ENCODE measurements at places on chromosomes 7 and 10.

DNA sequence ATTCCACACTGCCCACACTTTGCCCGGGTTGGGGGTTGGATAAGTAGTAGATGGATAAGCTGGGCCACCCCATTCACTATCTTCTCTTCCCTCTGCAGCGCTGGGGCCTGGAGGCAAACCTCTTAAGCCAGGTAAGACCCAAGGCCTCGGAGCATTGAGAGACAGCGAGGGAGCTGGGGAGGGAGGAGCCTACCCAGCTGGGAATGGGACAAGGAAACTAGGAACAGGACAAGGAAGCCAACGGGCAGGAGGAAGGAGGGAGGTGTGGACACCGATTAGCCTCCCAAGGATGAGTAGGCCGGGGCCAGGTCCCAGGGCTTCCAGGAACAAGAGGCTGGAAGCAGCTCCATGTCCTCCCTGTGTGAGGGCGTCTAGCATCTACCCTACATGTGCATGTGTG, 9.6 kb downstream of the ELN start:
- no peak for DNase-seq

DNA sequence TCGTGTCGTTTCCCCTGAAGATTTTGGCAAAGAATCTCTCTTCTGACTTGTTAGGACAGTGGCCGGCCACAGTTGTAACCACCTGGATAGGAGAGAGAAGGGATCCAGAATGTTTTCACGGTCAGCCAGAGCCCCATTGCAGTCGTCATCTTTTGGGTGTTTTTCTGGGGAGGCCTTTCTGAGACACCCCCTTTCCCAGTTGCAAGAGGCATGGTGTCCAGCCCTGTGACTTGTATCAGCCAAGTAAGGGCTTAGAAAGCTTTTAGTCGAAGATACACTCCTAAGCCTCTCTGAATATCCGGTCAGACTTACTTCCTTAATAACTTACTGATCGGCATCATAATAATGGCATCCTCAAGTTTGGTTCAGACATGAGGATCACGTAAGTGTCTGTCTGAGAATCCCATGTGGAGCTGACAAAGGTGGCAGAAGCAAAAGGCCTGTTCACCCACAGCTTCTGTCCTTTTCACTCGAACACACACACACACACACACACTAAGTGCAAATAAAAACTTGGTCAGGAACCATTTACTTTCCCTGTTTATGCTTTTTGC, 435.7 kb upstream of the GALNT17 start:
- peak; percentile 24 for DNase-seq

DNA sequence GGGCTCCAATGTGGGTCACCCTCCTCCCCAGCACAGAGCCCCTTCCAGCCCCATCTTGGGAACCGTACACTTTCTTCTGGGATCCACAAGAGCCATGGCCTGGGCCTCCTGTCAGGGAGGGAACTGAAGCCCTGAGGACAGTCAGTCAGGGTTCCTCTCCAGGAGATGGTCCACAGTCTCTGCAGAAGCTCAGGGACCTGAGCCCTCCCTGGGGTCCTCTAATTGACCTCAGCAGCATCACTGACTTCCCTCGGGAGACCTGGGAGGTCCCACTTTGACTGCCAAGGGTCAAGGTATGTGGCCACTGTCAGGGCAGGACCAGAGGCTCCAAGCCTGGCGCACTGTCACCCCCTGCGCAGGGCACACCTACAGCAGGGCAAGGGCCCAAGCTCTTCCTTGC, 32.3 kb downstream of the NOD1 start:
- no peak for DNase-seq

GRCh38 chr10:86082556-86082955, 284.0 kb downstream of the GRID1 start:
- no peak for DNase-seq

GRCh38 chr10:104735757-104736391, 94.8 kb downstream of the SORCS3 start:
- no peak for DNase-seq

- DNase-seq, result no peak
Observed at GRCh38 chr7:102178410-102178809, 108.3 kb upstream of the SH2B2 start.

- peak; percentile 14 for DNase-seq
Observed at GRCh38 chr10:133393401-133394063, 425 bp upstream of the MTG1 start.

GRCh38 chr10:29826221-29826620, 191.4 kb upstream of the SVIL start:
- no peak for DNase-seq

GRCh38 chr7:51229106-51229537, 87.5 kb downstream of the COBL start:
- no peak for DNase-seq

- no peak for DNase-seq
Observed at GRCh38 chr10:69201045-69201444, 19.1 kb upstream of the HKDC1 start.

DNA sequence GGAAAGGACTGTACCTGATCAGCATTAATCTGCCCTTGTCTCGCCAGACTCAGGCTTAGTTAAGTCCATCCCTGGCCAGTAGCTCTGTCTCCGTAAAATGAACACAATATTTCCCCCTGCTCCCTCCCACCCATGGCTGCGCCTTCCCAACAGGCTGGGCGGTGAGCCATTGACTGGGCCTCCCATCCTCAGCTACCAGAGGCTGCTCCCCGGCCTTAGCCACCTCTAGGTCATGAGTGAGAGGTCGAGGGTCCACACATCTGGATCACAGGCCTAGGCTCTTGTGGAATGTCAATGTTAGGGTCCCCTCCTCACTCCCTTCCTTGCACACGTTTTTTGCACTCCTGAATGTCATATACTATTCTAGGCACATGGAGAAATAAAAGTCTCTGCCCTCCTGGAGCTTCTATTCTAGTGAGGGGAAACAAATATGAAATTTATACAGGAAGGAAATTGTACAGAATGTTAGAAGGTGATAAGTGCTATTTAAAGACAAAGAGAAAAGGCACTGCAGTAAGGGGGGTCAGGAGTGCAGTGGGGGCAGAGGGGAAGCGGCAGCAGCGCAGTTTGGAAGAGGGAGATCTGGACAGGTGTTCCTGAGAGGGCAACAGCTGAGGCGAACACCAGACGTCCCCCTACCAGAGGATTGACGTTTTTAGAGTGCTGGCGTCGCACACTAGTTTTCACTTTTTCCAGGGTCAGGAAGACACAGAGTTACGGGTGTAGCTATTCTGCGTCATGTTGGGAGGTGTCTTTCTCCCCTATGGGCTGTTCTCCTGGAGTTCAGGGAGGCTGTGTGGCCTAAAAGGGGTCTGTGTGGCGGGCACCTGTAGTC, 17.2 kb upstream of the EIF5AL1 start:
- peak; percentile 66 for DNase-seq

- no peak for DNase-seq
Observed at GRCh38 chr7:26584326-26584725, 280.1 kb downstream of the SKAP2 start.

DNA sequence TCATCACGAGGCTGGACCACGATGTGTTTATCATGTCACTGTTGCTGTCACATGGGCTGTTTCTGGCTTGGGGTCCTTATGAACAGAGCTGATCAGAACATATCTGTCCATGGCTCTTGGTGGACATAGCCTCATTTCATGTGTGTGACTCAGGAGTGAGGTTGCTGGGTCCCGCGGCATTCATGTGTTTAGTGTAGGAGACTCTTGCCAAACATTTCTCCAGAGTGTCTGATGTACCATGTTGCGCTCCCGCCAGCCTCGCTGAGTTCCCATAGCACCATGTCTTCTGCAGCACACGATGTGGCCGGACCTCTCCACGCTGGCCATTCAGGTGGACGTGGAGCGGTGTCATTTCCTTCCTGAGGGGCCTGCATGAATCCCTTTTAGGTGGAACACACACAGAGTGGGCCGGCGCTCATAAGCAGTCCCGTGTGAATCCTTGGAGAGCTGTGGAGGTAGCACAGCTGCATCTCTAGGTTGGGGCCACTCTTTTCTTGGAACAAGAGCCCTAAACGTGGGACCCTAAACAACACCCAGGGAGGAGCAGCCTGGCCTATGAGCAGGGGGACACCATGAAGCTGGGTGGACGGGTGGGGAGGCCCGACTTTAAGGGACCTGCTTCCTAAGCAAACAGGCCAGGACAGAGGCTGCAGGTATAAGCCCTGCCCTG, 134.6 kb downstream of the LHPP start:
- no peak for DNase-seq

DNA sequence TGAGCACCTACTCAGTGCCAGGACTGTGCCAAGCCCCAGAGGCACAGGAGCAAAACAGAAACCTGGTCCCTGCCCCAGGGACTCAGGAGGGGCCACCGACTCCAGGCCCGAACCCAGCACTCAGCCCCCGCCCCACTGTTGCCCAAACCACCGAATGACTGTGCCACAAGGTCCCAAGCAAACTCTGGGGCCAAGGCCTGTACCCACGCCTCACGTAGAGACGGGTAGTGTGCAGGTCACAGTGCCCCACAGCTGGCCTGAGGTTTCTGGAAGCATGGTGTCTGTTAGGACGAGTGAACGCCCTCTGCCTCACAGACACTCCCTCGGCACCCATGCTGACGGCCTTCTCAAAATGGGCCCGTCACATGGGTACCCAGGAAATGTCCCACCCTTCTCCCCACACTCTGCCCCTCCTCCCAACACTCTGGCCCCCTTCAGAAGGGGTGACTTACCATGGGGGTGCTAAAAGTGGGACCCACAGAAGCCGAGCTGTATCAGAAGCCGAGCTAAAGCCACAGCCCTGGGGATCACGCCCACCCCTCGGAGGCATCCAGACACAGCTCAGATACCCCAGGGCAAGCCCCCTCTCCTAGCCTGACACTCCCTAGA, 44.2 kb downstream of the CTBP2 start:
- DNase-seq, result no peak

DNA sequence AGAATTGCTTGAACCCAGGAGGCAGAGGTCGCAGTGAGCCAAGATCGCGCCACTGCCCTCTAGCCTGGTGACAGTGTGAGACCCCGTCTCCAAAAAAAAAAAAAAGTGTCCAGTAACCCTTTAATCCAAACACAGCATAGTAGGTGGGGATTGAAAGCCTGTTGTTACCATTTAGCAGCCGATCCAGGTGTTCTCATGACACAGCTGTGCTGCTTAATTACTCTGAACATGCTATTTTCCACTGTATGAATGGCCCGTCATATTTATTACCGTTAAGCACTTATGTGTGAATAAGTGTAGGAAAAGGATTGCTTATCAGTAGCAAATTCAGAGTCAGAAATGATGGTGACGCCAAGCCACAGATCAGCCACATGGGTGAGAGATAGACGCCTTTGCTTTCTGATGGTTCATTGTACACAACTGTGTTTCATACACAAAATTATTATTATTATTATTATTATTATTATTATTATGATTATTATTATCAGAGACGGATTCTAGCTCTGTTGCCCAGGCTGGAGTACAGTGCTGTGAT, 11.6 kb upstream of the ORAI2 start:
- no peak for DNase-seq

- DNase-seq, result no peak
Observed at GRCh38 chr10:37632641-37633040, 224.8 kb downstream of the ZNF248 start.

DNA sequence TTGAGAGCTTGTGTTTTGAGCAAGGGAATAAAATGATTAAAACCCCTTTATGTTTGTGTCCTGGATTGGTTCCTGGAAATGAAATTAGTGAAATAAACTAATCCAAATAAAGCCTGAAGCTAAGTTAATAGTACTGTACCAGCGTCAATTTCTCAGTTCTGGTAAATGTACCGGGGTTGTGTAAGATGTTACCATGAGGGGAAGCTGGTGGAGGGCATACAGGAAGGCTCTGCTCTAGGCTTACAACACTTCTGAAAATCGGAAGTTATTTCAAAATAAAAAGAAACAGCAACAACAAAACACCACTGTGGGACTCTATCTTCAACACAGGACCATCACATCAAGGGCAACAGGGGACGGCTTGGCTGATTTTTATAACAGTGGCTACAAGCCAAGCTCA, 257.0 kb downstream of the CREB5 start:
- no peak for DNase-seq

GRCh38 chr10:17001961-17002749, 127.5 kb downstream of the CUBN start:
- peak; percentile 18 for DNase-seq

- peak; percentile 69 for DNase-seq
Observed at GRCh38 chr10:128854963-128855362, 612.1 kb upstream of the MGMT start.

DNA sequence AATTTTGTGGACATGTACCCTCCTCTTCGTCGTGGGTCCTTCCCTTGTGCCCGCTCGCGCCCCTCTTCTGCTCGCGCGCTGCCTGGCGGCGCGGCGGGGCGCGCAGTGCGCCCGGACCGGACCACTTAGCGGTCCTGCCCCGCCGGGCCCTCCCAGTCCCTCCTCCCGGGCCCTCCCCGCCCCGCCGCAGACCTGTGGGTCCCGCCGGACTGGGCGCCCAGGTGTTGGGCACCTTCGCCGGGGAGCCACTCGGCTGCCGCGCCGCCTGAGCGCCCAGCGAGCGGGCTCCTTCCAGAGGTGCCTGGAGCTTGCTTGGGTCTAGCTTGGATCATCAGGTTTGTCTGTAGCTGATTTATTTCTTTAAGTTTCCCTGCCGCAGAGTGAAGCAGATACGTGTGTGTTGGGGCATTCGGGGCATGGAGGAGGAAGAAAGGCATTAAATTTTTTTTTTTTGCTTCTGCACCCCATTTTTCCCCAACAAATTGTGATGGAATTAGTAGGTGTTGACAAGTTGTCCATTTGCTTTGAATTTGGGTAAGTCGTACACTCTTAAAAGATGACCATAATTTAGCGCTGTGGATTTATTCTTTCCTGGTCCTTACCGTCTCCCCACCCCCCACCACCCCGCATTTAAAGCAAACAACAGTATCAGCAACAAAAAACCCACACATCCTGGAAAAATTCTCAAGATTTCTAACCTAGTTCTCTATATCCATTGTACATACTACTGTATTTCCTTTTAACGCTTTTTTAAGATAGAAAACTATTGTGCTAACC, 905 bp downstream of the C1GALT1 start:
- DNase-seq, result peak; percentile 53

DNA sequence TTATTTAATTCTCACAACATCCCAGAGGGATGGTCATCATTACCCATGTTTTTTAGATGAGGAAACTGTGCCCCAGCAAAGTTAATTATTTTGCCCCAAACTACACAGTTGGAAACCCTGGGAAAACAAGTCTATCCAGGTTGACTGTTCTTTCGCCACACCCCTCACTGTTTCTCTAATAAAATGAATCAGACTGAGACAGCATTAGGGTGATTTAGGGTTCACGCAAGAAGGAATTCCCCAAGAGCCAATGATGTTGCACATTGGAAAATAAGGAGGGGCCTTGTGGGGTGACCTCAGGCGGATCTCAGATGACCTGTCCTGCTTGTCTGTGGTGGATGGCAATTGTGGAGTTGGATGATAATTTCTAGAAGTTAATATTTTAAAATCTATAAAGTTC, 135.7 kb upstream of the TBX20 start:
- no peak for DNase-seq

Data from SJCRH30 (cell line).